ENCODE measurements at places on chromosomes 7 and 10.

- no peak for DNase-seq
Measured at GRCh38 chr7:138838166-138838565, 40.2 kb upstream of the ATP6V0A4 start.

GRCh38 chr10:44261296-44261695 lies 123.6 kb downstream of the CXCL12 start:
- no peak for DNase-seq

- DNase-seq = no peak
Measured at GRCh38 chr7:47938574-47939165, 9.6 kb downstream of the PKD1L1 start.

- DNase-seq = no peak
Measured at GRCh38 chr10:87053111-87053510, 33.0 kb downstream of the FAM25A start.

DNA sequence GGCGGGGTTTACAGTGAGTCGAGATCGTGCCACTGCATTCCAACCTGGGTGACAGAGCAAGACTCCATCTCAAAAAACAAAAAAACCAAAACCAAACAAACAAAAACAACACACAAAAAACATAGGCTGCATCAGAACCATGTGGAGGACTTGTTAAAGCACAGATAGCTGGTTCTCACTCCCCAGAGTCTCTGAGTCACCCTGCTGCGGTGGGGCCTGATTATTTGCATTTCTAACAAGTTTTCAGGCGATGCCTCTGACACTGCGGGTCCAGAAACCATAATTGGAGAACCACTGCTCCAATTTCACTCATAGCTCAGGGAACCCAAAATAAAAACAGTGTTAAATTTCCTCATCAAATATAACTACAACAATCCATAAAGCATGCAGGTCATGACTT lies 816.7 kb downstream of the MAGI2 start:
- DNase-seq = no peak

- no peak for DNase-seq
Measured at GRCh38 chr10:16819436-16819835, 2.2 kb upstream of the RSU1 start.

DNA sequence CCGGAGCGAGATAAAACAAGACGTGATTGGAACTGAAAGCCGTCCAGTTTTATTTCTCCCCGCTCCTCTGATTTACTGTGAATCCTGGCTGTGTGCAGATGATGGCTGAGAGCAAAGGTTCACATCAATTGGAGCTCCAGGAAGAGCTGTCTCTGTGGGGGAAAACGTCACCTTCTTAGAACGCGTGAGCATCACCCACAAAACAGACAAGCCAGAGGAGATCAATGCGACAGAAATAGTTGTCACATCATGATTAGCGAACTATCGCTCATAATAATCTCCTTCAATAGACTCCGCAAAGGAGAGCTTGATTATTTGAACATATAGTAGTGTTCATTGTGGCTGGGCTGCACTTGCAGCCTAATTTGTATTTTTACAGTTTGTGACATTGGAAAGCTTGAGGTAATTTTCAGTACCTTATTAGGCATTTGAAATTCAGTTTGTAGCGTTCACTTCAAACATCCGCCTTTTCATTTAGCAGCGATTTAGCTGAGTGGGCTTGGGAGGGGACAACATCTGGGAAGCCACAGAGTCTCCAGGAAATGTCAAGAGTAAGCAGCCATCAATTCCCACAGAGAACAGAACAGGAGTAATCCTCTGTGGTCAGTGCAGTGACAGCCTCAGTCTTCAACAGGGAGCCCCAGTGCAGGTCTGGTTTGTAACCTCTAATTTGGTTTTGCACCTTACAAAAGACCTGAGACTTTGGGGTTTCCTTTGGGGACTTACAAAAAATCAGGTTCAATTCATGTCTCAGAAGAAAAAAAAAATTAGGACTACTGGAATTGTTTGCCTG lies 276.8 kb upstream of the PFKP start:
- DNase-seq = no peak

Data from cortex of kidney (tissue), 1 donor.